Activated gamma-delta T cell treated with anti-CD3 and anti-CD28 coated beads, Interleukin-2, amount 50 U/mL, for 16 hours (primary cell): ENCODE measurements at places on chromosomes 5 and 9.

DNA sequence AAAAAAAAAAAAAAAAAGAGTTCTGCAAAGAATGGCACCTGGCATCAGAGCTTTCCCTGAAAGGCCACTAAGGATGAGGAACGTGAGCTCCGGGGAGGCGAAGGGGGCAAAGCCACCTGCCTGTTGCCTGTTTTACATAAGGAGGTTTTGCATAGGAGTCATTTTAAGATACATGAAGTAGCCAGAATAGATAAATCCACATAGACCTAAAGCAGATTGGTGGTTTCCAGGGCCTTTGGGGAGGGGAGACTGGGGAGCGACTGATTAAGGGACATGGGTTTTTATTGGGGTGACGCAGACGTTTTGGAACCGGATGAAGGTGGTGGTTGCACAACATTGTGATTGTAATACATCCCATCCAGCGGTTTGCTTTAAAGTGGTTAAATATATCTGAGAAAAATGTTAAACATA is 7.1 kb downstream of the NEK6 start:
- DNase-seq, result no peak

- DNase-seq, result no peak
These were observed 148.6 kb downstream of the CDH9 start for GRCh38 chr5:26889815-26890214.

DNA sequence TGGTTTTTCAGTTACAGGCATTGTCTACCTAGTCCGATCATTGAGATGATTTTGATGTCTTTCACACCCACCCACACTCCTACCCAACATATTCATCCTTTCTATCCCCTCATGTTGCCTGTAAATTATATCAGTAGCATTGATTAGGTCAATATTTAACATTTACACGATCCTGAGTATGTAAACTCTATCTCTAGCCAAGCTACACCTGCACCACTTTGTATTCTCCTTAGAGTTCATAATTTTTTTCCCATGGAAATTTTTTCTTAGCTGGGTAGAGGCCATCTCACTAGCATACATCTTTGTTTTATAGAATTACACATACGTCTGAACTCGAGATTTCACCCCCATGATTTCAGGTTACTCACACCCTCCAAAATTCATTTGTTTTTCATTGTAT is 30.6 kb downstream of the GCNT4 start:
- no peak for DNase-seq

DNA sequence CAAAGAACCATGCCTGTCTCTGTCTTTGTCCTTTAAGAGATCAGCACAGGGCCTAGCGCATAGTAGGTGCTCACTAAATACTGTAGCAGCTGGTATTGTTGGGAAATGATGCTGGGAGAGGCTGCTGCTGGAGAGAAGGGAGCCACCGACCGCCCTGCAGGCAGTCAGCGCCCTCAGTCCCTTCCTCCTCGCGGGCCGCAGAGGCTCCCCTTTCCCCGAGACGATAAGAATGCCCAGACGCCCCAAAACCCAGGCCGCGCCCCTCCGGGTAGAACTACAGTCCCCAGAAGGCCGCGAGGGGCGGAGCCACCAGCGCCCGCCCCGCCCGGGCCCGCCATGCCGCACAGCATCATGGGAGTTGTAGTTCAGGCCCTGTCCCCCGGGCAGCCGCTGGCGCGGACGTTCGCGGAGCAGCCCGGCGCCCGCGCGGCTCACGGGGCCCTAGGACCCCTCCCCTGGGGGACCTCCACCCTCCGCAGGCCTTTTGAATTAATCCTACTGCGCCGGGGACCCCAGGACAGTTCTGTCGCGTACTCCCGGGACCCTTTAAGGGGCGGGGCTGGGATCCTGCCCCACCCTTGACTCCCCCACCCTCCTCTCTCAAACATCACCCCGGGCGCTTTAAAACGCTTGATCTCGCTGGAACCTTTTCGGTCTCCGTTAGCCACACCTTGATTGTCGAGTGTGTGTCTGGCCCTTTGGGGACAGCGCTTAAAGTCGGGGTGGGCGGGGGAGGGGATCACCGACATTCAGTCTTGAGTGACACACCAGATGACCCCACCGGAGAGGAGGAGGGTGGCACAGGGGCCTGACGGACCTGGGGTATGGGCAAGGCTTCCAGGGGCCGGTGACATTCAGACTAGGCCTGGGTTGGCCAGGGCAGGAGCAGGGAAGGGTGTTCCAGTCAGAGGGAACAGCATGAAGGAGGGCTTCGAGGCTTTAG is 24.8 kb upstream of the IER5L start:
- peak; percentile 81 for DNase-seq

DNA sequence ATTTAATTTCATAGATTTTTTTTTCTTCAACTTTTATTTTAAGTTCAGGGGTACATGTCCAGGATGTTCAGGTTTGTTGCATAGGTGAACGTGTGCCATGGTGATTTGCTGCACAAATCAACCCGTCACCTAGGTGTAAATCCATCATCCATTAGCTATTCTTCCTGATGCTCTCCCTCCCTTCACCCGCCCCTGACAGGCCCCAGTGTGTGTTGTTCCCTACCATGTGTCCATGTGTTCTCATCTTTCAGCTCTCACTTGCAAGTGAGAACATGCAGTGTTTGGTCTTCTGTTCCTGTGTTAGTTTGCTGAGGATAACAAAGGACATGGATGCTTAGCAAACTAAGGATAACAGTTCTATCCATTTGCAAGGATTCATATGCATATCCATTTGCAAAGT is 209.1 kb upstream of the ADCY2 start:
- DNase-seq, result no peak

GRCh38 chr9:20742833-20743232 is 58.8 kb downstream of the FOCAD start:
- DNase-seq, result no peak
